ENCODE measurements at places on chromosomes 11 and 22.

DNA sequence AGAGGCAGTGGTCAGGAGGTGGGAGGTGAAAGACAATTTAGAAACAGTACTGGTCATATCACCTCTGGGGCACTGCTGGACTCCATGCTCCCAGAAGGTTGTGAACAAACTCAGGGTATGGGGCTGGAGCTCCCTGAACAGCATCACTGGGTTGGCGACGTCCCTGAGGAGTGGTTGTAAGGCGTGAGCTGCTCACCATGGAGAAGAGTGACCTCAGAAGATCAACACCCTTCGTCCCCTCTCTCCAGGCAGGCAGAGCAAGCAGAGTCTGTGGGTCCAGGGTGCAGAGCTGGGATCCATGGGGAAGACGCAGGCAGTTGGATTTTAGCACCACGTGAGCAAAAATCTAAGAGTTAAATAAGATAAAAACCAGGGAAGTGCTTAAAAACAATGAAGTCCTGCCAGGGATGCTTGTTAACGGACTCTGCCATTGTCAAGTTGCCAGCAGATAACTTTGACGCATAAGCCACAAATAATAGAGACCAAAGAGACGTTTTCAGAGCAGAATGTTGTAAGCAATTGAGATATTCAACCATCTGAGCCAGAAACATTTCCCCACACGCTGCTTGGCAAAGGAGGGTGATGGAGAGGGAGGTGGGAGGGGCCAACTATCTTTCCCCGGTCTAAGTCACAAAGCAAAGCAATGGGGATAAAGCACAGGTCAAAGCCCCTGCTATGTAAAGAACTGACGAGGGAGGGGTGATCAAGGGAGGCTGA lies 13.6 kb downstream of the PNPLA5 start:
- DNase-seq, result no peak

GRCh38 chr22:20111045-20111688 lies 4.7 kb upstream of the RANBP1 start:
- no peak for DNase-seq

DNA sequence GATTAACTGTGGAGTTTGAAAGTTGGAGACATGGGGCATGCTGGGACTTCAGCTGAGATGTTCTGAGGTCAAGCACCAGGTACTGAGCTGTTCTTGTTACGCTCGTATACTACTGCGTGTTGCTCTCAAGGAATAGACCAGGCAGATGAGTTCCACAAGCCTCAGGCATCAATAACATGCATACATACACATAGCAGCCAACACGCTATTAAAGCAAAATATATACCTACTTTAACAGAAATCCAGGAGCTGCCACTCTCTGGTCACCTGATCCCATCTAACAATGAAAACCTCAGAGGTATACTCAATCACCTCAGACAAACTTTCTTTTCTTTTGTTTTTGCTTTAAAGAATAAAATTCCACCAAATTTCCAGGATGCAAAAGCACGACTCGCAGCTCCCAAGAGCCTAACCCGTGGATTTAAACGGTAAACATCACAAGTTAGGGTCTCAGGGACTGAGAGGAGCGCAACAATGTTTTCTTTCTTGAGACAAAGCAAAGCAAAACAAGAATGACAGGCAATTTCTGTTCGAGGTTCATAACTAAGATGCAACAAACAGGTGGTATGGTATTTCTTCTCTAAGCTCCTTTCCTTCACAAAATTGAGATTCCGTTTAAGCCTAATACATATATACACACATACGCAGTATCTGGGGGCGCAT lies 16.5 kb downstream of the BLID start:
- DNase-seq, result no peak

DNA sequence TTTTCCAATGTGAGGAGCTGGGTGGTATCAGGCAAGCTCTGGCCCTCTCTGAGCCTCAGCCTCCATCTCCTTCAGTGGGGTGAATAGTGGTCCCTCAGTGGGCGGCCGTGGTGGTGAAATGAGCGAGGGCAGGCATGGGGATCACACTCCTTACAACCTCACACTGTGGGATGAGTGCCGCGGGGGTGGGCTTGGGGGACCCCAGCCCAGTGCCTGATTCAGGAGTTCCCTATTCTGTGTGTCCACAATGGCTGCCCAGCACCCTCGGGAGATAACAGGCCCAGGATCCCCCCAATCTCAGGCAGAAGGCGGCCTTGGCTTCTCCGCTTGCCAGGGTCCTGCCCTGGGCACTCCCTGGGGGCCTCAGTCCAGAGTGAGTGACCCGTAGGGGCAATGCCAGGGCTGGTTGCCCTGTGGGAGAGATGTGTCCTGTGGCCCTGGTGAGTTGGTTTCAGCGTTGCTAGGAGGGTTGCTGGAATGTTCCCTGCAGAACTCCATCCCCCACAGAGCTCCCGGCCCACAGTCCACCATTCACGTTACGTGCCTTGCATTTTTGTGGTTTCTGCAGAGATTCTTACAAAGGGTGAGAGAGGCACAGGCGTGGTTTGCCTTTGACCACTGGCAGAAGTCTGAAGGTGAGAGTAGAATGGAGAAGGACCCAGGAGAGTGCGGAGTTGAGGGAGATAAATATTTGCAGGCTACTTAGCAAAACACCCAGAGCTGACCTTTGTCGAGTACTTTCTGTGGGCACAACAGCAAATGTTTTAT lies 2.9 kb downstream of the ALDH3B1 start:
- no peak for DNase-seq

DNA sequence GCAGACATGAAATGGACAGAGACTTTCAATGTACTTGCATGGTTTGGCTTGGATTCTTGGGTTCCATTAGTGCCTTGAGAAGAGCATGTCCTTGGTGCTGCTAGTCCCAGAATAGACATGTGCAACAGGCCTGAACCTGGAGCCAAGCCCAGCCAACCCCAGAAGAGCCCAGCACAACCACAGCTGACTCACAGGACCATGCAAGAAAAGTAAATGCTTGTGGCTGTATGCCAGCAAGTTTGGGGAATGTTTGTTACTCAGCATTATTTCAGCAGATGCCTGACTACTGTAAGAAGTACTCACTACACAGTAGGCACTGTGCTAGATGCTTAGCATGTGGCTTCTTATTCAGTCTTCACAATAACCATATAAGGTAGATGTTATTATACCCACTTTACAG lies 39.2 kb upstream of the HMGXB4 start:
- no peak for DNase-seq

DNA sequence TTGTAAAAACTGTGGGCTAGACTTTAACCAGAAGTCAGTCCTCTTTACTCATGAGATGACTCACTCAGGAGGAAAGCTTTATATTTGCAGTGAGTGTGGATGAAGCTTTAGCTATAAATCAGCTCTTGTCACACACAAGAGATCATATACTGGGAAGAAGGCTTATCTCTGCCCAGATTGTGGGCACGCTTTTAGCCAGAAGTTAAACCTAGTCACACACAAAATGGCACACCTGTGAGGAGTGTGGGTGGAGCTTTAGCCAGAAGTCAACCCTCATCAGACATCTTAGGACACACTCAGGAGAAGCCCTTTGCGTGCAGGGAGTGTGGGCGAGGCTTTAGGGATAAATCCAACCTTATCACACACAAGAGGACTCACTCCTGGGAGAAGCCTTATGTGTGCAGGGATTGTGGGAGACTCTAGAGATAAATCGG lies 706.9 kb upstream of the LUZP2 start:
- DNase-seq, result no peak

DNA sequence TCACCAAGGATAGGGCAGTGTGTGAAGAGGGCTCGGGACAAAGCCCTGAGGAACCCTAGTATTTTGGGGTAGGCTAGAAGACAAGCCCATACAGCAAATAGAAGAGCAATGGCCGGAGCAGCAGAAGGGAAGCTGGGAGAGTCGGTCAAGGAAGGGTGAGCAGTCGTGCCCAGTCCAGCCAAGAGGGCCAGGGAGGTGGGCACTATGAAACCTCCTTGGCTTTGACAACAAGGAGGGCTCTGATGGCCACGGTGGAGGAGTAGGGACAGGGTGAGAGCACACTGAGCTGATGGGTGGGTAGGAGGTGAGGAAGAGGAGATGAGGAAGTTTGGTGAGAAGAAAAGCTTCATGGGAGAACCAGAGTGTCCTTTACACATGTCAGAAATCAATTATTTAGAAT lies 2.2 kb upstream of the YWHAH start:
- DNase-seq, result no peak

DNA sequence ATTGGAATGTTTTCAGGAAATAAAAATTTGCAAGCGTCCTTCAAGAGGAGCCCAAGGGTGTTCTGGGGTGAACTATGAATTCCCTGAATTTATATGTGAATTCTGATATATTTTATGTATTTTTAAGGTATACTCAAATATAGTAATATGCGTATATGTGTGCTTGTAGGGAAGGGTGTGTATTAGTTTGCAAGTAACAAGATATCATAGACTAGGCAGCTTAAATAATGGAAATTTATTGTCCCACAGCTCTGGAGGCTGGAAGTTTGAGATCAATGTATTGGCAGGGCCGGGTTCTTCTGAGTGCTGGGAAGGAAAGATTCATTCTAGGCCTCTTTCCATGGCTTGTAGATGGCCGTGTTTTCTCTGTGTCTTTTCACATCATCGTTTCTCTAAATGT lies 16.2 kb upstream of the SLC6A5 start:
- DNase-seq, result no peak

DNA sequence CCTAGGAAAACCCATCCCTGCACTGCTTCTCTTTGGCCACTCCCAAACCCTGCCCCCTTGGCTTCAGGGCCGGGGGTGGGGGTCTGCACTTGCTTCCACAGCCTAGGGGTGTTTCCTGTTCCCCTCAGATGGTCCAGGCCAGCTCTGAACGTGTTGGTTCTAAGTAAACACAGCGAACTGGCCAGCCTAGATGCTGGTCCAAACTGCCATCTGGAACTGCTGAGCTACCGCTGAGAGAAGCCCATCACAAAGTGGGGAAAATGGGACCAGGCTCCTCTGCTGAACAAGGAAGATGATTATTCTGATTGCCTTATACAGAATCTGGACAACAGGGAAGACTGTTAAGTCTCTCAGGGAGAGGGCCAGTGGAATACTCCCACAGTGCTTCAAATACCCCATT lies 23.5 kb upstream of the YPEL1 start:
- no peak for DNase-seq

DNA sequence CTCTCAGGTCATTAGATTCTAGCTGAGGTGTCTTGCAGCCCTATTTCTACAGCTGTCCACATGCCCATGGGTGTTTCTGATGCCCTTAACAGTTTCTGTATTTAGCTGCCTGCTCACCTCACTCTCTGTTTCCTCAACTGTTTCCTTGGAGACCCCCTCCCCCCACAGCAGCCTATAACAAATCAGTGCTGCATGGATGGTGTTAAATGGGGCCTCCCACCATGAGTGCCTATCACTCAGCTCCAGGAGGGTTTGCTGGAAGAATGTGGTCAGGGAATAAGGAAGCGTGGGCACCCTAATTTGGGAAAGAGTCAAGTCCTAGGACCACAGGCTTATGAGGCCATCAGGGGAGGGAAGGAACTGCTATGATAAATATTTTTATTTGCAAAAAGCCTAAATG lies 8.6 kb downstream of the KLHL35 start:
- DNase-seq, result no peak

- DNase-seq, result no peak
Observed at GRCh38 chr22:24384131-24384530, 43.3 kb upstream of the ADORA2A start.

DNA sequence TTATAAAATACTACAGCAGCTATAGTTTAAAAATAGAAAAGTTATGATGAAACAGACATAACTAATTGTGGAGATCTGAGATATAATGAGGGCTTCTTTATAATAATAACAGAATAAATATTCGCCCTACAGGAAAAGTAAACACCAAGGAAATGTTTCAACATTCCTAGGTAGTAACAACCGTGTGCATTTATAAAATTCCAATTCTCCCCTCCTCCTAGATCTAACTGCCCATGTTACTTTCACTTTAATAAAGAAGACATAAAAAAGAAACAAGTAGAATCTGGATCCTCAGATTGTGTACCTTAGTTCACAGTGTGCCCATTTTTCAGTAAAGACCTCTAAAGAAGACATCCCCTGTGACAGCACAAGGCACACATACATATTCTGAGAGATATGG lies 57.8 kb upstream of the MN1 start:
- DNase-seq, result no peak

DNA sequence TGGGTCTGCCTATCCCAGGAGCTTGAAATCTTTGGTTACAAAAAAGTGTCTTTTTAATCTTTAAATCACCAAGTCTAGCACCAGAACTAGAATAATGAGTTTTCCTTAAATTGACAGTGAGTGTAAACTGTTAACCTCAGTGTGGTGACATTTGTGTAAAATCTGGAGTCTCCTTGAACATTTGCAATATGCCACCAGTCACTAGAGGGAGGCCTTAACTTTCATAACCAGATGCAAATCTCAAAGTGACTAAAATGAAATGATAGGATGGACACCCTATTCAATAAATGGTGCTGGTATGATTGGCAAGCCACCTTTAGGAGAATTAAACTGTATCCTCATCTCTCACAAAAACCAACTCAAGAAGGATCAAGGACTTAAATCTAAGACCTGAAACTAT lies 8.3 kb upstream of the SCGB1D2 start:
- no peak for DNase-seq

All from CD4-positive, alpha-beta T cell treated with Interleukin-4 for 4 hours (primary cell).